ENCODE measurements at places on chromosomes 6 and 20.

DNA sequence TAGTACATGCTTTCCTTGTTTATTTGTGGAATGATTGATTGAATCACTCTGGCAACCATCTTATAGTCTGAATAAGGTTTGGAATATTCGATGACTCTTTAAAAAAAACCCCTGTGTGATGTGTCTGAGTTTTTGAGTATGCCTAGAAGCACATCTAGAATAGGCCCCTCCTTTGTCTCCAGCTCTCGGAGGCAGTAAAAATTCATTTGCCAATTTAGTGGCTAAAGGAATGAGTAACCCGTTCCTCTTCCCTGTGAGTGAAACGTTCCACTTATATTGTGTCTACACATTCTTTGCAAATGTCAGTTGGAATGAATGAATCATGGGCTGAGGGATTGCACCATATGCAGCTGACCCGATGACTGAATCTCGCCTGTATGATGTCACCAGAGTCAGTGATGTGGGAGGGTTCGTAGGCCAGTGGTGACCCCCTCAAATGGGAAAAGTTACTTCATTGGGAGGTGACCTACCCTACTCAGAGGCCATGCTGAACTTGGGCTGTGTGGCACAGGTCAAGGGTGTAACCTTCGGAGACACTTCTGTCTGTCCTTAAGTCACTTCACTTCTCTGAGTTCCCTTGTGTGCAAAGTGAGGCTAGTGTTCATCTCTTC, 21.6 kb downstream of the MOCS3 start:
- no peak for DNase-seq

GRCh38 chr6:91860541-91861335, 1273.9 kb upstream of the MAP3K7 start:
- no peak for DNase-seq

DNA sequence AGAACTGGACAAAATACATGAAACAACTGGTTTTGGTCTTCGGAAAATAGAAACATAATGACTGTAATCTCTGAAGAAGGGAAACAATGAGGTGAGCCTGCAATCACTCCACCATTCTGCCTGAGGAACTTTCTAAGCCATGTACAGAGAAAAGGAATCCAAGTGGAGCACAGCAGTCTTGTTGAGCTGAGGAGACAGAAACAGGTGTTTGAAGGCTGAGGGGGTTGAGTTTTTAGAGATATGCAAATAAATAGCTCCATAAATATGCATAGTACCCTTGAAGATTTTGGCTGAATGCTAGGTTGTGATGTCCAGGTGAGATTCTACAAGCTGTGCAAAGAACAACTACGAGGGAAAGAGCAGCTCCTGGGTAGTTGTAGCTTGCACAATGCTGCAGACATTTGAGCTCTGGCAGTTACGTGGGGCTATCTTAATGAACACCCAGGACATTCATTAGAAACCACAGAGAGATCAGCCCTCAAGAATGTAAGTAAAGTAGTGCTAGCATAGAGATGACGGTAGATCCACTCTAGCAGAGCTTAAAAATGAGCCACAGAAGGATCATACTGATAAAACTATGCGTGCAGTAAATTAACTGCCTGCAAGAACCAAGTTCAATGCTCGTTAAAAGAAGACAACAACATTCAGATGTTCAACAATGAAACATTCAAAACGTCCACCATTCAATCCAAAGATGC, 24.3 kb downstream of the TUBB2B start:
- DNase-seq, result no peak

- DNase-seq, result no peak
Observed at GRCh38 chr20:46251211-46251673, 57.1 kb downstream of the CDH22 start.

DNA sequence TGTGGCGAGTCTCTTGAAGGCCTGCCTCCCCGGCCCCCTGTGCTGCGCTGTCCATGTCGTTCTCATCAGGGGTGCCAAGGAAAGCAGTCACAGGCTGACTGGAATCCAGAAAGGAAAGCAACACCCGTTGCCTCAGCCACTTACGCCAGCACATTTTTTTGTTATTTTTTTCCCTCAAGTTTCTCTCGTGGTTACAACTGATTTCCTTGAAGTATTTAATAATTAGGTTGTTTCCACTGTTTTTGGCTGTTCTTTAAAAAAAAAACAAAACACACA, 17.9 kb upstream of the SLC22A1 start:
- DNase-seq, result no peak

GRCh38 chr6:168862346-168862980, 391.2 kb downstream of the THBS2 start:
- DNase-seq, result no peak

- no peak for DNase-seq
Observed at GRCh38 chr20:52160049-52160570, 31.5 kb downstream of the ZFP64 start.

- DNase-seq, result no peak
Observed at GRCh38 chr6:136635615-136636014, 85.4 kb upstream of the MAP7 start.

- DNase-seq, result no peak
Observed at GRCh38 chr20:20447196-20447595, 79.3 kb downstream of the INSM1 start.

- no peak for DNase-seq
Observed at GRCh38 chr20:37228656-37229055, 33.0 kb downstream of the GHRH start.

DNA sequence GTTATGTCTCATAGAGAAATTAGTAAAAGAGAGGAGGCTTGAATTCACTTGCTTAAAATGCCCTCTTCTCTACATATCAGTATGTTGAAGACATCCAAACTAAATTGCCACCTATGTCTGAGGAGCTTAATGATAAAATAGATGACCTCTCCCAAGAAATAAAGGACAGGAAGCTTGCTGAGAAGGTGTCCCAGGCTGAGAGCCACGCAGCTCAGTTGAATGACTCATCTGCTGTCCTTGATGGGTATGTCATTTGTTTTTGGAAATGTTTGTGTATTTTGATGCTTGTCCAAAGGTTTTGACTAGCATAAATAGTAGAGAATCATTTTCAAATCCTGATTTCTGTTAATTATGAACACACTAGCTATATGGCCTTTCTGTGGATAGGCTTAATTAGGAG, 307.7 kb downstream of the ARHGAP18 start:
- DNase-seq, result no peak

DNA sequence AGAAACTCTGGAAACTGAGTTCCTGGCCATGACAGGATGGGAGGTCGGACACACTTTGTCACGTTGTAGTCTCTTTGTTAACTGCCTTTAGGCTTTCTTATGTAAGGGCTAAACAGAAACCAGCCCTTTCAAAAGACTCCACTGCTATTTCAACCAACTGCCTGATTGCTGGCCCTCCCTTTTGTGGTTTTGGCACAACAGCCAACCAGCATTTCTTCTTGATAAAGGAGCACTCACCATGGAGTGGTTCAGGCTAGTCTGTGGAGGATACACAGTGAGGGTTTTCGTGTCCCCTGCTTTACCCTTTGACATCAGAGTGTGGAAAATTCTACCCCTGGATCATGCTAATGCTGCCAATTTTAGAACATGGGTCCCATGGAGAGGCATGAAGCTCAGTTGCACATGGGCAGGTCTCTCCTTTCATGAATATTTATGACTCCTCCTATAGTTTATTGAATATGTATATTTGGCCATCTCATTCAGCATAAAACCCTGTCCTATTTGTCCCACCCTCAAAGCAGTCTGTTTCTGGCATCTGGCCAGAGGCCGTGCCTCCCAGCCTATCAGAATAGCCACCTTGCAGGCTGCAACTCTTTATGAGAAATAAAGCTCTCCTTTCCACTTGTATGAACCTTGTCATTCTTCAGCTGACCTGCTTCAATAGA, 148.3 kb downstream of the HS3ST5 start:
- no peak for DNase-seq

- no peak for DNase-seq
Observed at GRCh38 chr6:78700991-78701390, 166.4 kb upstream of the IRAK1BP1 start.

DNA sequence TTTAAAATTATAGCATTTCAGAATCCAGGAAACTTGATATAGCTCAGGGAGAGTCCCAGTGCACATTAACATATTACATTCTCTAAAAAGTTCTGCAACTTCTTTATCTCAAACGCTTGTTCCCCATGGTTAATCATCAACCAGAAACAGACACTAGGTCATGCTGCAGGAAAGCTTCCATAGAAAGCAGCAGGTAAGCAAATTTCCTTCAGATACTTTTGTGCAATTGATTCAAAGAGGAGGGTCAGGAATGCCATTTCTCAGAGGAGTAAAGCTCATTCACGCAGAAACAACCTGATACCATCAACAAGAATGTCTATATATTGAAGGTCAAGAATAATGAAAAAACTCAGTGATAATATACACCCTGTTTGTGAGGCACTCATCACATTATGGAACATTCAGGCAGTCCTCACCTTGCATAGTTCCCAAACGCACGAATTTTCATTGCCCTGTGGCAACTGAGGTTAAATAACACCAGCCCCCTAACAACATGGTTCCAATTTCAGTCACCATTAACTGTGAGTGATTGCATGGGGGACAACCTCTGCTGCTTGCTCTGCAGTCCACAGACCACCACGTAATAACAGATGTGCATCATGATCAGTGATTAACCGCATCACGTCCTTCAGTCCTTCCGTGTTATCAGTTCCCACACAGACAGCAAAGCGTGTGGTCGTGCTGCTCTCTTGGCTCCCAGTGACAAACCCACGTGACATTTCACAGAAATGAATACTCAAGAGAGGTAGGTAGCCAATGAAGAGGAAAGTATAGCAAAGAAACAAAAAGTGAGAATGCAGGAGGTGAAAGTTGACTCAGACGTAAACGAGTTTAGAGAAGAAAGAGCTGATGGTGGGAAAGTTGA, 95.7 kb downstream of the LY86 start:
- no peak for DNase-seq

- DNase-seq, result no peak
Observed at GRCh38 chr6:114989279-114989964, 646.6 kb upstream of the HS3ST5 start.

DNA sequence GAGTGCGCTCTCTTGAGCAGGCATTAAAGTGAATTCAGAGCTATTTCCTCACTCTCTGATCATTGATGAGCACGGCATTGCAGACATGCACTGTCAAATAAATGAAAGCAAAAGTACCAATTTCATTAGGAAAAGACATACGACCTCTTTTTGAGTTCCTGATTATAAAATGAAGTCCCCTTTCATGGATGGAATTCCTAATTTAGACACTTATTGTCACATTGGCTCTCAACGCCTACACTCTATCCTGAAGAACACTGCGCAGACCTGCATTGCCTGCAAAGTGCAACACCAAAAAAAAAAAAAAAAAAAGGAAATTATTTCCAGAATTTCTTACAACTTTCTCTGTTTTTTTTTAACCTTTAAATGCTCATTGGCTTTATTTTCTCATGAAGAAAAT, 1.6 kb downstream of the ADGRB3 start:
- no peak for DNase-seq

DNA sequence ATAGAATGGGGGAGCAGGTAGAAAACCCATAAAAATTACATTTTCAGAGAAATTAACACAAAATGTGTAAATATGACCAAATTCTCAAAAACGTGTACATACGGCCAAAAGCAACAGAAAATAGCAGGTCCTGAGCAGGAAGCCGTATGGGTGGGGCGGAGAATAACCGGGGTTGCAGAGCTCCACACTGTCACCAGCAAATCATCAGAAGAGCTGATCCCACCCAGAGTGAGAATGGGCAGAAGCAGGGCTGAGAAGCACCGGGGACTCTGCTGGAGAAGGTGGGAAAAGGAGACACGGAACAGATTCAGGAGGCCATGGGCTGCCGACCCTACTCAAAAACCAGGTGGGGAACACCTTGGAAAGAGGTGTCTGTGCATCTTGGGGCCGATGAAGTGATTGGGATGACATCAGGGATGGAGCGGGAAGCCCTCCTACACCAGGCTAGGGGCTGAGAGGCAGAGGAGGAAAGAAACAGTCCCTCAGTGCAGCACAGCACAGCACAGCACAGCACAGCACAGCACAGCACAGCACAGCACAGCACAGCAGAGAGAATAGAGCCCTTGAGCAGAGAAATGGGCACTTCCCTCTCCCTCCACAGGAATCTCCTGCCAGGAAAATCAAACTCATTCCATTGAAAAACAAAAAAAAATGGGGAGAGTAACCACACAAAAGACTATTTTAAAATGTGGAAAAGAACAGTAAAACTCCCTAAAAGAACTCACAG, 22.3 kb downstream of the STX7 start:
- no peak for DNase-seq

GRCh38 chr6:28682542-28682941, 156.9 kb downstream of the GPX5 start:
- DNase-seq, result no peak

DNA sequence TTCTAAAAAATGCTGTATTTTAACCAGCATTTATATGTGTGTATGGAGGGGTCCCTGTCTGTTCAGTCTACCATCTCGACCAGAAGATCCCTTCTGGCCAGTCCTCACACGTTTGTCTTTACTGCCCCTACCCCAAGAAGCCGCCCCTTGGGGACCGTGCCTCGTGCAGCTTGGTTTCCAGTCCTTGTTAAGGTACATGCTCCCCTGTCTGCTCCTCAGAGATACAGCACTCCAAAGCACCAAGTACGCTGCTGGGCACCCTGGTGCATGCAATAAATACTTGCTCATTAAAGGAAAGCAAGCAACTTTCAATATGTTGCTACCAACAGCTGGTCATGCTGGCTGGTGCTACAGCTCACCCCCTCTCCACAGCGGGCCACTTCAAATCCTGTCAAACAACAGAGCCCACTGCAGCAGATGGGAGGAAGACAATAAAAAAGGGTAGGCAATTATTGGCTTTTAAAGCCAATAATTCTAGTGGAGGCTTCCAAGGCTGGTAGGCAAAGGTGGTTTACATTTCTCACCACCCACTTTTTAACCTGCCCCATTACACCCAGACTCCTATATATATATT, 61.6 kb downstream of the PSMG4 start:
- DNase-seq, result no peak

DNA sequence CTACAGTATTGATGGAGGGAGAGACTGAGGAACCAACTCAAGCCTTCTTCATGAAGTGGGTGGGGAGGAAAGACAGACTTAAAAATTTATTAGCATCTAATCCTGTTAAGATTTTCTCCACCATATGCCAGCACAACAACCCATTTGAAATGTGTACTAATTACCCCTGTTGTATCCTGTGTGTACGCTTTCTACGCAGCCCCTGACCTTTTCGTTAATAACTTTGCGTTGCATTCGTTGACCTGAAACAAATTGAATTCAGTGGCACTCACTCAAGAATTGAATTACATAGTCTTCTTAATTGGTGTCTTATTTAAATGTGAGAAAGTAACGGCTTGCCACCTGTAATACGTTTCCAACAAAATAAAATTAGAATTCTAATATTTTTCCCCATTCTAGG, 113.9 kb downstream of the LINC00237 start:
- no peak for DNase-seq

GRCh38 chr20:36435124-36435523, 106.2 kb upstream of the MYL9 start:
- no peak for DNase-seq

GRCh38 chr6:87875781-87876180, 171.9 kb upstream of the SPACA1 start:
- no peak for DNase-seq

DNA sequence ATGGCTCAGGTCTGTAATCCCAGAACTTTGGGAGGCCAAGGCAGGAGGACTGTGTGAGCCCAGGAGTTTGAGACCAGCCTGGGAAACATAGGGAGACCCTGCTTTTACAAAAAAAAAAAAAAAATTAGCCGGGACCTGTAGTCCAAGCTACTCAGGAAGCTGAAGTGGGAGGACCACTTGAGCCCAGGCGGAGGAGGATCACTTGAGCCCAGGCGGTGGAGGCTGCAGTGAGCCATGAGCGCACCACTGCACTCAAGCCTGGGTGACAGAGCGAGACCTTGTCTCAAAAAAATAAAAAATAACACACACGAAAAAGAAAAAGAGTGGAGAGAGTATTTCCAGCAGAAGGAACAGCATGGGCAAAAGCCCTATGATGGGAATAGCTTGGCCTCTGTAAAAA, 2.0 kb downstream of the TTLL9 start:
- no peak for DNase-seq

GRCh38 chr20:8212286-8212685, 80.2 kb downstream of the PLCB1 start:
- no peak for DNase-seq
